EL (cell line): ENCODE measurements at places on chromosomes 2 and 18.

DNA sequence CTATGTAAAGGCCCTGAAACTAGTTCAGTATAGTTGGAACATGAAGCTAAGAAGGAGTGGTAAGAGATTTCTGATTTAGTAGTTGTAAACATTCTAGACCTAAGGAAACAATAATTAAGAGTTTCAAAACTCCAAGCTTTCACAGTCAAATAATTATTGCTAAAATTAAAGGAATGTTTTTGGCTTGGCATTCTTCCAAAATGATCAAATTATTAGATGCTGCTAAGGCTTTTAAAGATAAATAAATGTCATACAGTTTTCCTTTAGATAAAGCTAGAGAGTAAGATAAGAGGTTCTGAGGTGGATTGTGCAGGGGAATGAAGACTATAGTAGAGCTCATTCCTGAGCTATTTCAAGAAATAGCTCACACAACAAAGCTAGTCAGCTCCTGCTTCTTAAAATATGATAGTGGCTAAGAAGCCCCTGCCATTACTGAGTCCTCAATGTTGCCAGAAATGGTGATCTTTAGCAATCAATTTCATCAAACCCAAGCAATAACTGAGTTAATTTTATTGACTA, 45.3 kb downstream of the ZC3H15 start:
- no peak for DNase-seq

DNA sequence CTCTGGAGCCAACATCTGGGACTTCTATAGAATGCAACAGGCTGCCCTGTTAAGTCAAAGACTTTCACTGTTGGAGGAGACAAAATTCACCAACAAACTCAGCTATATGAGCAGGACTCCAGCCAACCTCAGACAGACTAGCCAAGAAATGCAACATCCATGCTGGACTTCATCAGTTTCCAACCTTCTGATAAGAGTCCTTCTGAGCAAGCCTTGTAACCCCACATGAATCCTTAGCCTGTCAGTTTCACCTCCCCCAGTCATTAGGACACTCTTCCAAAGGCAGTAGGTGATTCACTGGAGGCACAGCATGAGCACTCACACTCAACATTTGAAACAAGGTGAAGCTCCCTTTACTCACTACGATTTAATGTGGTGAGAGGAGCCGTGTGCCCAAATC, 5.8 kb downstream of the TBC1D8 start:
- no peak for DNase-seq

GRCh38 chr2:43486603-43487002, 109.2 kb downstream of the THADA start:
- no peak for DNase-seq

DNA sequence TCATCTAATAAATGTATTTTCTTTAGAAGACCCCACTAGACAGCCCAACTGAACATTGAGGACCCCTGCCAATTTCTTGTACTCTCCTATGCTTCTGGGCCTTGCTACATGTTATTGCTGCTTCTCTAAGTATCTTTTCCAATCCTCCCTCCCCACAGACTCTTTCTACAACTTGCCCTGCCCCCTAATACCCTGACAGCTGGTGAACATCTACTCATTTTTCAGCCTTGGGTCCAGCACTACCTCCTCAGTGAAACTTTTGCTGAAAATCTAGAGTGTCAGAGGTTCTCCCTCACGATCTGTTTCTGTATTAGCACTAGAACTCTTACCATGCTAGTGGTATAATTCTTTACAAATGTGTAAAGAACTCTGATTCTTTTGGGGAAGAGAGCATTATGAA, 106.8 kb upstream of the SIX3 start:
- no peak for DNase-seq

- DNase-seq = no peak
Observed at GRCh38 chr2:177332992-177333388, 59.6 kb upstream of the AGPS start.

GRCh38 chr2:67215214-67216055, 181.7 kb upstream of the ETAA1 start:
- peak; percentile 55 for DNase-seq

GRCh38 chr2:39568116-39568515, 97.6 kb upstream of the TMEM178A start:
- DNase-seq = no peak

GRCh38 chr2:127047716-127048617, 59.0 kb downstream of the BIN1 start:
- no peak for DNase-seq

DNA sequence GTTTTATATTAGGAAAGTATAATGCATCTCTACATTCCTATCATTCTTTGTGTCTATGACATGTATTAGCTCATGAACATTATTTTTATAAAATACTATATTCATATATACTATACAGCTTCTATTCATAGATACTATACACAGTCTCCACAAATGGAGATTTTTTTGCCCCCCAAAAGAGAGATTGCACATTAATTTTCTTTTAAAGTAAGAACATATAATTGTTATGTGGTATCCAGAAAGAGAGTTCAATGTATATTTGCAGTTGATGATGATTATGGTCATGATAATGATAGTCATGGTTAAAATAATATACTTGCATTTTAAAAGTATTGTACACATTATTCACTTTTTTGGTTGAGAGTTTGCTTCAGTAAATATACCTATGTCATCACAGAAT, 445.3 kb downstream of the DSC3 start:
- no peak for DNase-seq
